Epithelial cell of esophagus (primary cell): ENCODE measurements at places on chromosomes 1 and 21.

DNA sequence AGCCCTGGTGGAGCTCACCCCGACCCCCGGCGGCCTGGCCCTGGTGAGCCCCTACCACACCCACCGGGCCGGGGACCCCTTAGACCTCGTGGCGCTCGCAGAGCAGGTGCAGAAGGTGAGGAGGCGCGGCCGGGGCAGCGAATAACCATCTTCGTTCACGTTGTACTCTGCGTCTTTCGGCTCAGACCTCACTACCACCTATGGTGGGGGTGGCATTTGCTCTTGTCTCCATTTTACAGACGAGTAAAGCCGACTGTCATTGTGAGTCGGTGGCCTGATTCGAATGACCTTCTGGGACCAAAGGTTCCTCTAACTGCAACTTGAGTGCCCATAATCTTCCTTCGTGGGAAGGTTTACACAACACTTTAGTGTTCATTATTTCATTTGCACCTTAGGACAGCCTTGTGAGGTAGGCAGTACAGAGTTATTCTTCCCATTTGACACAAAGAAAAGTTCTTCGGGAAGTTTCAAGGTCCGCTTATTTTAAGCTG is 506 bp downstream of the C1orf50 start:
- peak; percentile 31 for DNase-seq

- peak; percentile 52 for DNase-seq
These were observed 27.8 kb downstream of the THEM4 start for GRCh38 chr1:151881479-151881878.

DNA sequence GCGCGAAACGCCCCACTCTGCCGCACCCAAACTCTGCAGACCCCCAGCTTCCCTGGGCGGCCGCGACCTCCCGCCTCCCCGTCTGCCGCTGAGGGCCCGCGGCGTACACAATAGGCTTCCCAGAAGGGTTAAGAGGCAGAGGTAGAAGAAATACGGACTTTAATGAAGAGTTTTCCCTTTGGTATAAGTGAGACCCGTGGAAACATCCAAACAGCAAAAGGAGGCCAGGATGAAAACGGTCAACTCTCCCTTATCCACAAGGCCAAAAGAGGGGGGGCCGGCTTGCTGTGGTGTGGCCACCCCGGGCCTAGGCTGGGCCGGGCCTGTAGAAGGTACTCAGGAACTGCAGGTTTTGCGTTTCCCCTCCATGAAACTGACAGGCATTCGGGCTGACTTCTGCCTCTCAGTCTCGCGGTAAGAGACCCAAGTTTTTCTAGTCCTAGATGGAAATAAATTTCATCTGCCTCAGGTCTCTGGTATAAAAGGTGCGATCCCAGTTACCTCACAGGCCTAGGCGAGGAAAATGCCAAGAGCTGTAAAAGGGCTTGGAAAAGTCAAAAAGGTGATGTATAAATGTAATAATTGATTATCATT is 671 bp upstream of the PYGO2 start:
- peak; percentile 42 for DNase-seq

- no peak for DNase-seq
These were observed 658.7 kb upstream of the CHRM3 start for GRCh38 chr1:238727670-238728069.

DNA sequence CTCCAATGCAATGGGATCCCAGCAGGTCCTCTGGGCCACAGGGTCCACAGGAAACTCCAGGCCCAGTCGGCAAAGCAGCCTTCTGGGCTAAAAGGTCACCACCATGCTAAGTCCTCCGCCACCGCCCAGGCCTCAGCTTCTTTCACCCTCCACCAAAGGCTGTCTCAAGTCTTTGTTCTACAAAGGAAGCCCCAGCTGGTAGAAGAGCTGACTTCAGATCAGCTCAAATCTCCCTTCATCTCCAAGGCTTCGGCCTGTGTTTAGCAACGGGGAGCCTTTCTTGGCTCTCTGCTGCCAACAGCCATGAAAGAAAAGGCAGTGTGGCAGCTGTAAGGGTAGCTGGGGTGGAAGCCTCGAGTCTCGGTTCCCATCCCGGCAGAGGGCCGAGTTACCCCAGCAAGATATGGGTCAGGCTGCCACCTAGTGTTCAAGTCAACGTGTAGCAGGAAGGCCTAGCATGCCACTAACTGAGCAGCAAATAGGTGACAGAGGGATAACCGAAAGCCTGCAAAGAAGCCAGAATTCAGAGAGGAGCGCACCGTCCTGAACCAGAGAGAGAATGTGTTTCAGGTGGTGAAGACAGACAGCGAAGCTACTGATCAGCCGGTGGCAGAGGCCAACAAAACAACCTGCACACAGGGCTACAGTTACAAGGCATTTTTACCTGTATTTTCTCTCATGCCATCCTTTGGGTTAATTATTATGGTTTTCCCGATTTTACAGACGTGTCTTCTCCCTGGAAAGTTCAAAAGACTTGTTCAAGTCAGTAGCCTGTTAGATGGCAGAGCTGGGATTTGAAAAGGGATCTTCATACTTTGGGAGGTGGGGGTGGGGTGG is 26.8 kb upstream of the CRNN start:
- DNase-seq: peak; percentile 81

- no peak for DNase-seq
These were observed 8.2 kb upstream of the PIGK start for GRCh38 chr1:77227381-77227780.
